Stimulated activated CD8-positive, alpha-beta memory T cell treated with anti-CD3 and anti-CD28 coated beads, Interleukin-4, amount 100 ng/mL, for 4 hours (primary cell): ENCODE measurements at places on chromosomes 11 and 22.

DNA sequence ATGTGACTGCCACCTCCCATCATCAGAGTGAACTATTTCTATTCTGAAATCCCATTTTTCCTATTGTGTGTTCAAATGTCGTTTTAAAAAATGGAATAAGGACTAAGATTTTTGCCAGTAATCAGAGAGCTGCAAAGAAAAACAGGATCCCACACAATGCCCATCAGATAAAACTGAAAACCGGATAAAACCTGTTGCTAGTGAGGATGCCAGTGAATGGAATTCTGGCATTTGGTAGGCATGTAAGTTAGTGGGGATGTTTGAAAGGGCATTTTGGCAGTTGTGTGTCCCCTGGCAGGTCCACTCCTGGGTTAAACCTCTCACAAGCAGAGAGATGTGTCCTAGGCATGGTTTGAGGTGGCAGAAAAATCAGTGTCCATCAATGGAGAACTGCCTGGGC, 6.2 kb downstream of the DRAP1 start:
- DNase-seq = no peak

DNA sequence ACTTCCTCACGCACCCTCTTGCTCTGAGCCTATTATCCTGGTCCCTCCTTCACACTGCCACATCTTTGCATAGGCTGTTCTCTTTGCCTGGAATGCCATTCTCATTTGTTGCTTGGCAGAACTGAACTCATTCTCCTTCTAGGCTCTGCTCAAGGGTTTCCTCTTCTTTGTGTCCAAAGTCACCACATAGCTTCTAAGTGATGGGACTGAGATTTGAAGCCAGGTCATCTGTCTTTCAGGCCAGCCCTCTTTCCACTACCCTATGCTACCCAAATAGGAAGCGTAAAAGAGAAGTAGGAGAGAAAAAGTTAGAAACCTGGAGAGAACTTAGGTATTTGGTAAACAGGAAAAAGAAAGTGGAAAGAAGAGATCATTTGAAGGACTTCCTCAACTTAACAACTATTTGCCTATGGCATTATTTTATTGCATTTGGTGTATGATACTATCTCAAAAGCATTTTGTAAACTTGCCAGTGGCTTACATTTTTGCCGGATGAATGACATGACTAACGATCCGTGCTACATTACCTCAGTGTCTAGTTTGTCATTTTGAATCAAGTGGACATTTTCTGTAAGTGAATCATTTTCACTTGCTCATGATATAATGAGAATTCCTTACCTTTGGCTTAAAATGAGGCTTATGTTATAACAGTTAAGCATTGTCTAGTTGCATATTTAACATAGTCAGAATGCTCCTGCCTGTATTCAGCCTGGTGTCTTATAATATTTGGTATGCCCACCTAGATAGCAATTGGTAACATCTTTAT, 18.5 kb downstream of the NF2 start:
- no peak for DNase-seq

- no peak for DNase-seq
Observed at GRCh38 chr22:19240813-19241592, 50.5 kb downstream of the CLTCL1 start.

- no peak for DNase-seq
Observed at GRCh38 chr11:80146232-80146631, 705.4 kb upstream of the TENM4 start.

DNA sequence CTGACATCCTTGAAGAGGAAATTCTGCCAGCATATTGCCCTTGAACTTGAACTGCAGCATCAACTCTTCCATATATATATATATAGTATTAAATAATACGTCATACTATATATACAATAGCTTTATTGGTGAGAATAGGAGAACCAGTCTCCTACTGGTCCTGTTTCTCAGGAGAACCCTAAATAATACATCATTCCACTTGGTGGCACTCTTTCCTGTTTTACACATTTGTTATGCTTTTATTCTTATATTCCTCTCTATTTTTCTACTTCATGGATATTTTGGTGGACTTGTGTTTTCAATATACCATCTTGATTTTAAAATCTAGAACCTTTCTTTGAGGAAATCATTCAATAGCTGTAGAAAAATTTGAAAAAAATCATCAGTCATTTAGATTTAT, 193.3 kb downstream of the TRPC6 start:
- no peak for DNase-seq

GRCh38 chr11:111846063-111846462, 25.3 kb downstream of the ALG9 start:
- DNase-seq = no peak

- DNase-seq = no peak
Observed at GRCh38 chr11:117796456-117796871, 552 bp downstream of the DSCAML1 start.

- DNase-seq = no peak
Observed at GRCh38 chr22:38335077-38335476, 17.8 kb upstream of the CSNK1E start.

GRCh38 chr22:46731246-46732040, 6.6 kb downstream of the CERK start:
- DNase-seq = no peak

DNA sequence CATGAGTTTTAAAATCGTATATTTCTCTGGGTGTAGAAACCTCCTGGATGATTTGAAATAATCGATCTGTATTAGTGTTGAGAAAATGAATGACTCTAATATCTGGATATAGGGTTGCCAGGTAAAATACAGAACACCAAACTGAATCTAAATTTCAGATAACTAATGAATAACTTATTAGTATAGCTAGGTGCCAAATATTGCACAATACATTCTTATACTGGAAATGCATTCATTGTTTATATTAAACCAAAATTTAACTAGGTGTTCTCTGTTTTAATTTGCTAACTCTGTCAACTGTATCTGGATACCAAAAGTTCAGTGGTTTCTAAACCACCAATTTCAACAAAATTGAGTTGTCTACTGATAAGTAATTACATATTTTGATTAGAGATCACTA, 2.5 kb upstream of the BIRC3 start:
- DNase-seq = no peak

- DNase-seq = no peak
Observed at GRCh38 chr22:38423512-38424503, 31.2 kb downstream of the KCNJ4 start.

DNA sequence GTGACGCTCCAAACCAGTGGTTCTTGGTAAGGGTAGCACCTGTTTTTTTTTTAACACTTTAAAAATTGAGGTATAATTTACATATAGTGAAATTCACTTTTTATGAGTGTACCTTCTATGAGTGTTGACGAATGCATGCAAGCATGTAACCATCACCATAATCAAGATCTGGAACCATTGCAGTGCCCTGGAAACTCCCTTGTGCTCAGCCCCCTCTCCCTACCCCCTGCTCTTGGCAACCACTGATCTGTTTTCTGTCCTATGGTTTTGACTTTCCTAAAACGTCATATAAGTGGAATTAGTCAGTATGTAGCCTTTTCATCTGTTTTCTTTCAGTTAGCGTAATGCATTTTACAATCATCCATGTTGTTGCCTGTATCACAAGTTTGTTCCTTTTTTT, 212.2 kb downstream of the GRIK4 start:
- no peak for DNase-seq

- DNase-seq = no peak
Observed at GRCh38 chr11:27721264-27722116, 21.2 kb upstream of the BDNF start.

DNA sequence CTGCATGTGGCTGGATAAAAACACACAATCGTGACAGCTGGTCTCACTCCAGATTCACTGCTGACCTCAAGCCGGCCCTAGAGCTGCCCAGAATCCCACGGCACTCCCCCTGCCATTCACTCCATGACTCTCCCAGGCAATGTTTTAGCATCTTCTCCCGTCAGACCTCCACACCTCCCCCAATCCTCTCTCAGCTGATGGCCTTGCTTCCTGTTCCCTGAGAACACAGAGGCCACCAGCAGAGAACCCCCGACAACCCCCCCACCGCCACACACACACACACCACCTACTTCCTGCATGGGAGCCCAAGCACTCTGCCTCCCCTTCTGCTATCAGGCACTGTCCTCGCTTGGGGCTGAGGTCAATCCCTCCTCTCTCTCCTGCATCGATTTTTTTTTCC, 9.3 kb downstream of the TNKS1BP1 start:
- DNase-seq = no peak

DNA sequence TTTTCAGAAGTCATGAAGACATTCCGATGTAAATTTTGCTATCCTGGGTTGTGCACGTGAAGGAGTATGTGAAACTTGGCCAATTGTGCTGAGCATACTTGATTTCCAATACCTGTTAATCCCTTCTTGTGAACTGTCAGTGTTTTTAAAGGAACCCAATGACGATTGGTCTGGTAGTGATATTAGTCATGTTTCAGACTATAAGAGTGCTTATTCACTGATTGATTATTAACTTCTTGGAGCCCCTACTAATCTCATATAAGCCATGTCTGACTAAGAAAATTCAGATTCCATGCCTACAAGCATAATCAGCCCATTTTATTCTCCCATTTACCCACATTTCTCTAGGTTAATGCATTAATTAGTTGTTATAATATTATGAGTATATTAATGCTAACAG, 330.8 kb upstream of the MTNR1B start:
- DNase-seq = no peak

DNA sequence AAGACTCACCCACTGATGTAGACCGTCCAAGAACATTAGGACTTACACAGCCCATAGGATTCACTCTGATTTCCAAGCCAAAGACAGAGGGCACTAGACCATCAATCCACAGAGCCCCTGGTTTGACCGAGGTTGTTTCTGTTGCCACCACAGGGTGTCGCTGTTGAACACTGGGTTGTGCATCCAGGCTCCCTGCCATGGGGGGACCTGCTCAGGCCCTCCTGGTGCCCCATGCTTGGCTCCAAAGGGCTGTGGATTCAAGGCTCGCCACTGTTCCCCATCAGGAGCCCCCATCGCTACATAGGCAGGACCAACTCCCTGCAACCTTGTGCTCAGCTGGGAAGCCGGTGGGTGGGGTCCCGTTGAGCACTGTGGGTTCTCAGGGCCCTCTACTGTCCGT, 128.0 kb upstream of the ANO1 start:
- no peak for DNase-seq

DNA sequence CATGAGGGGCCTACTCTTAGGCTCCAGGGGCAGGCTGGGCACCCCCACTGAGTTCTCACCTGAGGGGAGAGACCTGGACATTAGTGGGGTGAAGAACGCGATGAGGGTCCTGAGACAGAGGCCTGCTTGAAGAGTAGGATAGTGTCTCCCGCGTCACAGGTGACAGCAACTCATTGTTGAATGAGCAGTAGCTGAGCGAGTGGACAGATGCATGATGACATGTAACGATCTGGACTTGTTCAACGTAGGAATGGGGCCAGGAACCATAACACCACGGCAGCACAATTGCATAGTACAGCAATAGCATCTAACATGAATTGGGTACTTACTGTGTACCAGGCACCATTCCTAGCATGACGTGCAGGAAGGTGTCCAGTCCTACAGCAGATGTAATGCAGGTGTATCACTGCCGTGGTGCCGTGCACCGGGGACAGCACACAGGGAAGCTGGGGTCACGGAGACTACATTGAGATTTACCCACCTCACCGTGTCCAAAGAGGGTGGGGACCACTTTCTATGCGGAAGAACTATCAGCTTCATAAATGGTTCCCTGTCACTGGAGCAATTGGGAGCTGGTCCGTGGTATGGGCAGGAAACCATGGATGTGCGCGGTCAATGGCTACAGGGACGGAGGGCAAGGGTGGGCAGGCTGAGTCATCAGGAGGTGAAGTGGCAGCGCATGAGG, 1019.1 kb downstream of the TBC1D22A start:
- no peak for DNase-seq

DNA sequence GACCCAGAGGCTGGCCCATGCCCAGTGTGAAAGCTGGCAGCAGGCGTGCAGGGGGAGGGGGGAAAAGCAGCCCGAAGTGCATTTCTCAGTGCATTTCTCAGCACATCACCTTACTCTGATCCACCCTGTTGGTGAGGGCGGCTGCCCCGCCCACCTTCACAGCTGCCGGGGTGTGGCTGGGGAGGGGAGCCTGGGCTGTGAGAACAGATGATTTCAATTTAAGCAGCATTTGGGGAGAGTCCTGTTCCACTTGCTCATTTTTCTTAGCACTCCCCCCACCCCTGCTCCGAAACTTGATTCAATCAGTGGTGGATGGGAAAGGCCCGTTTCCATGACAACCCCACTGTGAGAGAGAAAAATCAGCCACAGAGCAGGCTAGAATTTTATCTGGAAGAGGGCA, 84.8 kb downstream of the SNX19 start:
- no peak for DNase-seq
